CD4-positive, alpha-beta T cell (primary cell): ENCODE measurements at places on chromosomes 6 and 20.

- no peak for DNase-seq
These were observed 27.0 kb downstream of the TMEM14A start for GRCh38 chr6:52697903-52698302.

GRCh38 chr6:13319891-13320564 lies 8.3 kb downstream of the TBC1D7 start:
- DNase-seq: no peak

- no peak for DNase-seq
These were observed 185.5 kb downstream of the CDH4 start for GRCh38 chr20:61437280-61438206.

- no peak for DNase-seq
These were observed 8.0 kb upstream of the MYBL2 start for GRCh38 chr20:43658723-43659419.
